BJ (cell line): ENCODE measurements at places on chromosomes 4 and X. TPM values are rescaled to one million over a fixed set of nuclear protein-coding genes. Genes with fewer than 3 reads are reported as not detected.
A peak's percentile ranks its signal among the peaks of the same experiment; 100 is the strongest.

ARMCX1 gene
- polyA plus RNA-seq, result 18.9 and 20.9 TPM in 2 replicates

UBE2A gene
- 44.8 and 65.5 TPM in 2 replicates for polyA plus RNA-seq

GRCh38 chrX:118569676-118570075, 74.1 kb downstream of the DOCK11 start:
- no peak for DNase-seq

- peak; percentile 0 for DNase-seq
Observed at GRCh38 chrX:136353526-136354093, 52.8 kb downstream of the ADGRG4 start.

DNA sequence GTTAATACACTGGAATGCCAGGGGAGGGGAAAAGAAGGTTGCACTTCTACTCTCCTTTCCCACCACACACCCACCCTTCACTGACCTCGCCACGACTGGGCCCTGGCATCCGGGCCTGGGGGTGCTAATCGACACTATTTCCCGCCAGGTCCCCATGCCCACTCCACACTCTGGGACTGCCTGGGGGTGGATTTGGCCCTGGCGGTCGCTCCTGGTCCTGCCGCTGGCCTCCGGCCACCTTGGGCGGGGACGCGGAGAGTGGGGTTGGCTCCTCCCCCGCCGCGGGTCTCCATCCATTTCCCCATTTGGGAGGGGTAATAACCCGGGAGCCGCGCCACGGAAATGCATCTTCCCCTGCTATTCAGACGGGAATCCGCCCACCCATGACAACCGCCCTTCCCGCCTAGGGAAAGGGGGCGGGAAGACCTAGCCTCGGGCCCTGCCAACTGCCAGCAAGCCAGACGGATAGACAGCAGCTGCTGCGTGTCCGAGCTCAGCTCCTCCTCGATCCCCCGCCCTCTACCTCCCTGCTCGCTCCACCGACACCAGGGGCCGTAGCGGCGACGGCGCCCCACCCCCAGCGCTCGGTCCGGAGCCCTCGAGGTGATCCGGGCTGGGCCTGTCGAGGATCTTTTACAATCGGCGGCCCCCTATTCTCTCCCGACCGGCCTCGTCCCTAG, 78.1 kb downstream of the RLIM start:
- DNase-seq, result peak; percentile 33

DNA sequence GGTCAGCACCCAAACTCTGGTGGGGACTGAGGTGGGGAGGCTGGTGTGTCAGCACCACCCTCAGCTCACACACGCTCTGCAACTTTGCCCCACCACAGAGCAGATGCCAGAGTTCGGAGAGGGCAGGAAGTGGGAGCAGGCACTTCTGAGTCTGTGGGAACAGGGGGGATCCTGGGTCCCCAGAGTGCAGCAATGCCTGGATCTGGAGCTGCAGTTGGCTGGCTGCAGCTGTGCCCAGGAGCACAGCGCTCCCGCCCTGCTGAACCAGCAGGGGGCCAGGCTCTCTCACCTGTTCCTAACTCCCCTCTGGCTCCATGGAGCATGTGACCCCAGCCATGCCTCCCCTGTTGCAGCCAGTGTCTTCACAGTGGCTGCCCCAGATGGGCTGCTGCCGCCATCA, 252.4 kb downstream of the SPOCK3 start:
- DNase-seq, result no peak

SPANXN3 gene
- not detected in 2 replicates for polyA plus RNA-seq

DNA sequence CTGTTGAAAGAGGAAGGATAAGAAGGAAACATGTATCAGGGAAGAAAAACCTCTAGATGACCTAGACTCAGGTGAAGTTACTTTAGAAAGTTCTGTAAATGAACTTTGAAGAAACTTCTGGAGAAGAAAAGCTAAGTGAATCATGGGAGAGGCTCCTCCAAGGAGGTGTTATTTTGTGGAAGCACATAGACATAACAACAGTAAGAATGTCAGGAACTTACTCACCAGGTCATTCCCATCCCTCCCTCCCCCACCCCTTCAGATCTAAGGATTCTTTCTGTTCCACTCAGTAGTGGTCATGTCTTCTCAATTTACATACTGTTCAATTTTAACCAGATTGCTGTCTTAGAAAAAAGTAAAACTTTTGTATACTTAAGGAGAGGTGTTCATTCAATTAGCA, 310.5 kb upstream of the DDX53 start:
- no peak for DNase-seq

DNA sequence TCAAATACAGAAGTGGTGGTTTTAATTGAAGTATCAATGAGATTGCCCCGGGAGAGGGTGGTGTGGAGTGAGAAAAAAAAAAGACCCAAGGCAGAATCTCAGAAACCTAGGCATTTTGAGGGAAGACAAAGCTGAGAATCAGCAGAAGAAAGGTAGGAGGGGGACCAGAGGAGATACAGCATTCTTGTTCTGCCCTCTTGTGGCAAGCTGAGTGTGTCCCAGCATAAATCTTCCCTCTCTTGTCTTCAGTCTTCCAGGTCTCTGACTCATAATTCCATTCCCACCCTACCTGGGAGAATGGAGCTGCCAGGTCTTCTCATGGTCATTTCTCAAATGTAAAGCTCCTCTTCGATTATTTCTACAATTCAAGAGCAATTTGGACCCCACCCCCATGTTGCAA, 32.7 kb upstream of the MAGED1 start:
- DNase-seq, result no peak

IL13RA1 gene
- polyA plus RNA-seq, result 27.7 and 51.5 TPM in 2 replicates

CFP gene
- 0.01 and 0.05 TPM in 2 replicates for polyA plus RNA-seq

DNA sequence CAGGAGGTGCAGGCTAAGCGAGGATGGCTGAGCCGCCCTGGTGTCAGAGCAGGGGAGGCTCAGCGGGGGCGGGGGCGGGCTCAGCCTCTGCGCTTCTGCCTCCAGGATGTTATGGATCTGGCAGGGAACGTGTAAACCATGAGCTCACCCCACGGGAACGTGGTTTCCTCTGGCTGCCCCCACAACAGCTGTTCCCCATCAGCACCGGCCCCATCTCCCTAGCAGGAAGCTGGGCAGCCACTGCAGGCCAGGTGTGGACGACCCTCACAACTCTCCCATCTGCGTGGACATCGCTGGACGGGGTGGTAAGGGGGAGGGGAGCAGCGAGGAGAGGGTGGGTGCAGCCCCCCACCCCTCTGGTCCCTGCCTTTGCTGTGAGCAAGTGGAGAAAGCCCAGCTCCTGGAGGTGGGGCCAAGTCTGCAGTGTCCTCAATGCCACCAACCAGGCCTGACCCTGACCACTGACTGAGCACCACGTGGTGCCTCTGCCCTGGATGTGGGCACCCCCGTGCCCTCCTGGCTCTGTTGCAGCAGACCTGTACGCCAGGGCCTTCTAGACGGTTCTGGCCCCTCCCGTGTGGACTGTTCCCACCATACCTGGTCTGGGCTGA, 28.1 kb upstream of the SPON2 start:
- peak; percentile 48 for DNase-seq

DNA sequence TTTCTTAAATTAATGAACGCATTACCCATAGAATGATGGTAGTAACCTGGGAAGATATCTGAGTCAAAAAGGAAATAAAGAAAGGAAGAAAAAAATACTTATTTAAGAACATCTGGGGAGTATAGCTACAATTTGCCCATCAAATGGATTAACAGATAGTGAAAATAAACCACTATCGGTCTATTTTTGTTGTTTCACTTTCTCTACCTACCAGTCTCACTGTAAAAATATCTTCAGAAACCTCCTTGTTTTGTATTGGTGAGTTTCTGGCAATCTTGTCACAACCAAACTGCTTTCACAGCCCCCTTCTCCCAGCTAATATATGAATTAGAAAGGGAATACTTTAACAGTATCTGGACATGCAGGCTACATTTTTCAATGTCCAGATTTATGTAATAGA, 783.5 kb downstream of the STPG2 start:
- DNase-seq, result no peak

USP46 gene
- 12.5 and 16.8 TPM in 2 replicates for polyA plus RNA-seq

GRCh38 chrX:16834806-16835205, 35.4 kb downstream of the RBBP7 start:
- DNase-seq, result no peak

DNA sequence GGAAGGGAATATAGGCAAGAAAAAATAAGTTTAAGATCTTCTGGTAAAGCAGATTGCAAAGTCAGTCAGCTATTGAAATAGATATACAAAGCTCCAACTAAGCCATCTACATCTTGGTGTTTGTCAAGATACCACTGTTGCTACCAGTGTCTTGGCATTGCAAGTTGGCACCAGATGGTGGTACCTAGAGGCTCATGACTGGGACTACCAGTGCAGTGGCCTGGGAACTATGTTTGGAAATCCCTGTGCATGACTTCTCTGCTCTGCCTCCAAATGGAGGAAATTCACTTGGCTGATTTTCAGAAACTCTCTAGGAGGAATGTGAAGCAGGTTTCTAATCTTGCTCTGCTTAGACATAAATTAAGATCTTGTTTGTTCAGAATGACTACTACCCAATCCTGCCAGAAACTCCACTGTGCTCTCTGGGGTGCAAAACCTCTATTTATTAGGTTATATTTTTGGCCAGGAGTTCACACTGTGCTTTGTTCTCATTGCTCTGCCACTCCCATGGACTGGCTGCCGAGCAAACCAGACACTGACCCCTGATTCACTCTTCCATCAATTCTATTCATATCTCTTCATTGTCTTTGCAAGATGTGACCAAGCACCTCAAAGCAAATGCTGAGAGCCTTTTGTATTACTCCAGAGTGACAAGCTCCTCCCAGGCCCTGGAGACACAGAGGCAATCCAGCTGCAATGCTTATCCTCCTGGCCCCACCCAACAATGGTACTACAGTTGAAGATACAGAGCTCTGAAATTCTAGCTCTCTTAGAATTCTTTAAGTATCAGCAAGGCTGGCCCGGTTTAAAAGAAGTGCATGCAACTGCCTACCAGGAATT, 272.3 kb upstream of the FGF16 start:
- no peak for DNase-seq

- no peak for DNase-seq
Observed at GRCh38 chr4:4200624-4201023, 26.1 kb downstream of the OTOP1 start.

- DNase-seq, result peak; percentile 93
Observed at GRCh38 chr4:155906554-155907247, 3.2 kb downstream of the TDO2 start.

DNA sequence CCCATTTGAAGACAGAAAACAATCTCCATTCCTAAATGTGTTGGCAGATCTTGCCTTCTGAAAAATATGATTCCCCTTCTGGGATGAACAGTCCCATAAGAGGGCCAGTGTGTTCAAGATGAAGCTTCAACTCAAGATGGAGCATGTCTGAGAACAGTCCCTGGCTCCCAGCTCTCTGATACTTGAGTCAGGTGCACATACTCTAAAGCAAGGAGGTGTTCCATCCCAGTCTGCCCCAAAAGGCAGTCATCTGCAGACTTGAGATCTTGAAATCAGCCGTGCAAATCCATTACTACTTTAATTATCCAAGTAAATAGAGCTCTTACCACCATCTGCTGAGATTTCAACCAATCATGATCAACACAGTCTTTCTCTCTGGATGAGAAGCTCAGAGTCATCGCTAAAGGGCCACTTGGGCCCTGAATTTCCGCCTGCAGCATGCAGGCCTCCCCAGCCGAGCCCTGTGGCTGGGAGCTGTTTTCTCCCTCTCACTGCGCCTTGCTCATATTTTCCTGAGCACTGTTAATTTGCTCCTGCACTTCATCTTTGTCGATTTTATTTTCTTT, 22.2 kb downstream of the CCDC149 start:
- no peak for DNase-seq

- no peak for DNase-seq
Observed at GRCh38 chr4:4859325-4859798, at the start of gene MSX1. MSX1 (plus strand) TSS chr4:4859665; CDS start chr4:4859900, 235 bp downstream.

NXF3 gene
- polyA plus RNA-seq, result 0.83 and 0.93 TPM in 2 replicates

GPR173 gene
- polyA plus RNA-seq, result 1.7 and 2.7 TPM in 2 replicates

GRCh38 chr4:138190452-138190858, 51.7 kb downstream of the SLC7A11 start:
- no peak for DNase-seq

KCNE5 gene
- 0.06 and 0.32 TPM in 2 replicates for polyA plus RNA-seq

DNA sequence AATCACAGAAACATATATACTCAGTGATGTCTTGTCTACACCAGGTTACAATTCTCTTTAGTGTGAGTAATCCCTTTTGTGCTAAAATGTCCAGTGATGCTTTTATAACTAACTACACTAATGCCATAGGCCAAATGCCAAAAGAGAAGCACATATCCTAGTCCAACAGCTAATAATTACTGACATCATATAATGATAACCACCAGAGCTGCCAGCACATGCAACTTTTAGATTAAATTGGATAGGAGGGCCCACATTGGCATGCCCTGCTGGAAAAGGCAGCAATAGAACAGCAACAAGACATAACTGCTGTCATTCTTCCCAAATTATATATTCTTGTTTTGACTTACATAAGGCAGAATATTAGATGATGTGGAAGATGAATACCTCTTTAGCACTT, 238.8 kb downstream of the KCNIP4 start:
- no peak for DNase-seq

NSG1 gene
- polyA plus RNA-seq, result 0.17 TPM in 1 of 2 replicates, not detected in the other

HSD17B11 gene
- 11.2 and 30.8 TPM in 2 replicates for polyA plus RNA-seq

GRCh38 chr4:83284193-83285054, at the start of gene COQ2:
COQ2 (minus strand) TSS chr4:83284798; CDS start chr4:83284764, 34 bp downstream.
- DNase-seq, result peak; percentile 67
